ENCODE measurements at places on chromosomes 4 and X. TPM values are rescaled to one million over a fixed set of nuclear protein-coding genes. Genes with fewer than 3 reads are reported as not detected.

- DNase-seq = no peak
- H3K27ac ChIP-seq = no peak within 1 kb of the TSS
- H3K27me3 ChIP-seq = no peaks in the 10 kb centered on the region
- H3K4me3 ChIP-seq = no peak within 1 kb of the TSS
Measured at GRCh38 chrX:154294791-154295574, at the start of gene TEX28. TSS of gene TEX28 (minus strand) at chrX:154295124. CDS start at chrX:154292117, 3,007 bp downstream.

NAA11 gene
- not detected for total RNA-seq

DNA sequence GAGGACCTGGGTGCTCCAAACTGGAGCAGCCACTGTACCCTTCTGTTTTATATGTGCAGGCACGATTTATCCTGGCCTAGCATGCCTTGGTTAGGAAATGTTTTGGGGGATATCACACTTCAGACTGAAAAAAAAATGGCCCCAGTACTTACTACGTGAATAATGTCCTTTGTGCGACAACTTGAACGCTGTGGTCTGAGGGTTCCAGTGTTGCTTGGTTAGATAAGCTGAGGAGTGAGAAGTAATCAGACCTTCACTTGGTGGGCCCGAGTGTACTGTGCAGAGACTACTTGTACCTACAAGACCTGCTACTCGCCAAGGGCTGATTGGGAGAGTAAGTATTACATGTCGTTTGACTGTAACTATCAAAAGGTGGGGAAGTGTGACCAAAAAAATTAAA, 678 bp downstream of the DNAAF6 start:
- H3K36me3 ChIP-seq = no peaks in the 10 kb centered on the region
- H3K27ac ChIP-seq = no peak overlapping the region
- DNase-seq = no peak
- H3K27me3 ChIP-seq = no peaks in the 10 kb centered on the region
- H3K4me3 ChIP-seq = no peak overlapping the region
- peaks cover 6% of the 10 kb centered on the region for H3K4me1 ChIP-seq

SSX3 gene
- not detected for total RNA-seq

DNA sequence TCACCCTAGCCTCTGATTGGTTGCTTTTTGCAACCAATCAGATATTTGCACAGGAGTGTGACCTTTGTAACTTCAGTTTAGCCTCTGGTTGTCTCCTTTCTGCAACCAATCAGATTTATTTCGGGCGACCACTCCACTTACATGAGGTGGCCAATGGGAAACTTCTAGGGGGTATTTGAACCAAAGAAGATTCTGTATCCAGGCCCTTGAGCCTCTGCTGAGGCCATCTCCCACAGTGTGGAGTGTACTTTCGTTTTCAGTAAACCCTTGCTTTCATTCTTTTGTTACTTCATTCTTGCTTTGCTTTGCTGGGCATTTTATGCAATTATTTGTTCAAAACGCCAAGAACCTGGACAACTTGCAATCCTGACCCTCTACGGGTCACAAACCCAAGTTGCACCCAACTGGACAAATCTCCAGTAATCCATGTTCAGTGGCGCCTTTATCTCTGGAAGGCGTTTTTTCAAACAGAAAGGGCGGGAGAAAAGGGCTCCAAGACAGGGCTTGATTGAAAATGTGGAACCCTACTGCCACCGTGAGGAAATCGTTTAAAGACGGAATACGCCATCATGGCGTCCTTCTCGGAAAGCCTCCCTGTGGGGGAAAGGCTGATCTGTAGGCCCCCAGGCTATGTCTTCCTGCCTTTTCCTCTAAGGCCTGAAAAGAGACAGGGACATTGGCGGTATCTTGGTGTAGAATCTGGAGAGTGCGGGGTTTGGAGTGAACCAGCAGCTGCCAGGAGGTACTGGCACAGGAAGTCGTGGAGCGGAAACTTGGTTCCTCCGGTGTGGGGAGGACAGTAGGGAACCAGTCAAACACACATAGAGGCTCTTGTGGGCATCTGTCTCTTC, 184.6 kb downstream of the OR13H1 start:
- no peaks in the 10 kb centered on the region for H3K27me3 ChIP-seq
- H3K4me1 ChIP-seq = no peaks in the 10 kb centered on the region
- no peak for DNase-seq
- H3K36me3 ChIP-seq = no peaks in the 10 kb centered on the region
- no peak overlapping the region for H3K4me3 ChIP-seq

DNA sequence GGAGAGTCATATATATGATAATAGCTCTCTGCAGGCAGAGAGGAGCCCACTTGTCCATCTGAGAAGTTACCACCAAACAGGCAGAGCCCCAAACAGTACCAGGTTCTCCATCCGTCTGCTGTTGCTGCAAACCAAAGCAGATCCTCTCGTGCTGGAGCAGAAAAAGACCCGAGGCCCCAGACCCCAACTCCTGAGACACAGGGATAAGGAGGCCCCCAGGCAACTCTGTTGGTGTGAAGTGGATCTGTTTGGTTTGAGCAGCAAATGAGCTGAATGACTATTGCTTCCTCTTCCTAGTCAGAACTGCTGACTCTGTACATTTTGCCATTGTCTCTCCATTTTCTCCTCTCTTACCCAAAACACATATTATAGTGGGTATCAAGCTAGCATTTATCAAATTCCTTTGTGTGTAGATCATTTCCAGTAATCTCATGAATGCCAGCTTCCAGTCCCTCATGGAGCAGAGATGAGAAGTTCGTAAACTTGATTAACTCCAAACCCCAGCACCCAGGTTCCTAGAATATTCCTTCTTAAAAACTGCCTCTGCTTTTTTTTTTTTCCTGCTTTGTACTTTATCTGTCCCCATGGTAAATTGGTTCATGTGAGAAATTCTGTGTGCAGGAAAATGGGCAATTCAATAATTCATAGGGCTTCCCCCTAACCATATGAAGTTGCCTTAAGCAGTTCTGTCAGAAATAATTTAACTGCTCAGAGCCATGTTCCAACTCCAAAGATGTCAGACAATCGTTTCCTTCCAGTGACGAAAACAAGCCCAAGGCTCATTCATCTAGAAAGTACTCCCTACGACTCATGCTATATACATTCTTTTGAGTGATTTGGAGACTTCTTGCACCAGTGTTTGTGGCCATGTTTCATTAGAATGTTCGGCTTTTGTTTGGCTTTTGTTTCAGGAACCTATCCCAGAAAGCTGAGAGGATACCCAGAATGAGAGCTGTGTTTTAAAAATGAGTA, 98.6 kb upstream of the ATXN3L start:
- no peaks in the 10 kb centered on the region for H3K4me1 ChIP-seq
- DNase-seq = no peak
- H3K4me3 ChIP-seq = no peak overlapping the region
- H3K27ac ChIP-seq = no peak overlapping the region
- H3K36me3 ChIP-seq = no peaks in the 10 kb centered on the region

GRCh38 chrX:41025926-41026701, 59.1 kb upstream of the USP9X start:
- no peak overlapping the region for H3K4me3 ChIP-seq
- DNase-seq = no peak
- H3K27ac ChIP-seq = no peak overlapping the region
- H3K36me3 ChIP-seq = no peaks in the 10 kb centered on the region
- H3K4me1 ChIP-seq = no peaks in the 10 kb centered on the region

PABPC1L2A gene
- not detected for total RNA-seq

DNA sequence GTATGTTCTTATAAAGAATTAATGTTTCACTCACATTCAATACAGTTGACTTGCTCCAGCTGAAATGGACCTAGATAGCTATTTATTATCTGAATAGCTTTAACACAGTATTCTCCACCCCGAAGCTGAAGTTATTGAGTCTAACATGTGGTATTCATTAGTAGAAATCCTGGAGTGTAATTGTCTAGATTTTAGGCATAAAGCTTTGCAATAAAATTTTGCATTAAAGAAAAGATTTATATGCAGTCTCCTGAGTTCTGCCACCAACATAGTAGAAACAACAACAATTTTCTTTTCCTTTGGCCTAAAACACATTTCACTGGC, 90.2 kb upstream of the DCLK2 start:
- H3K36me3 ChIP-seq = no peaks in the 10 kb centered on the region
- H3K27ac ChIP-seq = no peak overlapping the region

GRCh38 chr4:60327651-60328050, 872.5 kb upstream of the ADGRL3 start:
- DNase-seq = no peak
- H3K4me3 ChIP-seq = no peak overlapping the region
- H3K27ac ChIP-seq = no peak overlapping the region
- H3K4me1 ChIP-seq = no peaks in the 10 kb centered on the region

GRCh38 chr4:153140294-153140693, 63.9 kb upstream of the TRIM2 start:
- H3K4me3 ChIP-seq = no peak overlapping the region
- no peak for DNase-seq
- no peak overlapping the region for H3K27ac ChIP-seq
- H3K27me3 ChIP-seq = no peaks in the 10 kb centered on the region

DNA sequence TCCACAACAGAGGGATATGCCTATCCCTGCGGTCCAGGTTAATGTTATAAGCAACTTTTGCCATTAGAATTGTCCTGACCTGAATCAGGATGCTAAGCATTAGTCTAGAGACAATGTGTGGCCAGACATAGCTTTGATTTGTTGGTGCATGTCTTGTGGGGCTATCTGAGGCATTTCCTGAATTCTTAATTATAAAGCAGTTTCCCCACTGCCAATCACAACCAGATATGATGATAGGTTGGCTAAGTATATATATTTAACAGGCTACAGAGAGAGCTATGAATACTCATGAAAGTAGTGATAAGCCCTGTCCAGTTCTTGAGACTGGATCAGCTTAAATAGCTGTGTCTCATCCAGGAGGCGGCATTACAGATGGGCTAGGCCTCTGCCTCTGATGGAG, 37.8 kb upstream of the ZNF81 start:
- no peaks in the 10 kb centered on the region for H3K4me1 ChIP-seq
- no peak for DNase-seq
- no peak overlapping the region for H3K4me3 ChIP-seq
- no peaks in the 10 kb centered on the region for H3K36me3 ChIP-seq
- no peaks in the 10 kb centered on the region for H3K27me3 ChIP-seq

HHIP gene
- total RNA-seq = not detected

DNA sequence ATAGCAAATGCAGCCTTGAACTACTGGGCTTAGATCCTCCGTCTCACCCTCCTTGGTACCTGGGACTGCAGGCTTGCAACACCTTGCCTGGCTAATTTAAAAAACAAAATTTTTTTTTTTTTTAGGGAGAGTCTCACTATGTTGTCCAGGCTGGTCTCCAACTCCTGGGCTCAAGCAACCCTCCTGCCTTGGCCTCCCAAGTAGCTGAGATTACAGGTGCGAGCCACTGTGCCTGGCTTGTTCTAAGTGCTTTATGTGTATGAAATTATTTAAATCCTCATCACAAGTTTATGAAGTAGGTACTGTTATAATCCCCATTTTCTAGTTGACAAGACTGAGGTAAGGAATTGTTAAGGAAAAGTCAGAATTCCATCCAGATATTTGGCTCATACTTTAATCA, 43.0 kb downstream of the CLCN3 start:
- no peaks in the 10 kb centered on the region for H3K27me3 ChIP-seq
- peaks cover 4% of the 10 kb centered on the region for H3K4me1 ChIP-seq
- no peak overlapping the region for H3K4me3 ChIP-seq
- H3K36me3 ChIP-seq = no peaks in the 10 kb centered on the region
- no peak for DNase-seq

FRAS1 gene
- total RNA-seq = not detected

SRPX2 gene
- total RNA-seq = not detected

- no peaks in the 10 kb centered on the region for H3K36me3 ChIP-seq
- no peaks in the 10 kb centered on the region for H3K4me1 ChIP-seq
- no peak within 1 kb of the TSS for H3K27ac ChIP-seq
- no peaks in the 10 kb centered on the region for H3K27me3 ChIP-seq
- DNase-seq = no peak
Measured at GRCh38 chrX:13569479-13570260, at the start of gene EGFL6. TSS of gene EGFL6 (plus strand) at chrX:13569601. CDS start at chrX:13569862, 261 bp downstream.

GRCh38 chrX:40987413-40987812, 97.8 kb upstream of the USP9X start:
- no peaks in the 10 kb centered on the region for H3K27me3 ChIP-seq
- no peaks in the 10 kb centered on the region for H3K36me3 ChIP-seq
- H3K4me3 ChIP-seq = no peak overlapping the region
- no peak for DNase-seq
- H3K4me1 ChIP-seq = no peaks in the 10 kb centered on the region

- no peaks in the 10 kb centered on the region for H3K36me3 ChIP-seq
- H3K4me3 ChIP-seq = no peak overlapping the region
- no peaks in the 10 kb centered on the region for H3K4me1 ChIP-seq
- H3K27me3 ChIP-seq = no peaks in the 10 kb centered on the region
Measured at GRCh38 chr4:186934841-186935443, 211.3 kb upstream of the FAT1 start.

VCX gene
- not detected for total RNA-seq

GRCh38 chr4:121255986-121256750, 92.0 kb upstream of the TNIP3 start:
- H3K27ac ChIP-seq = peak overlapping the region; percentile 68
- peak; percentile 24 for DNase-seq
- no peak overlapping the region for H3K4me3 ChIP-seq
- no peaks in the 10 kb centered on the region for H3K27me3 ChIP-seq
- H3K36me3 ChIP-seq = no peaks in the 10 kb centered on the region

CSN1S1 gene
- not detected for total RNA-seq

- peaks cover 33% of the 10 kb centered on the region for H3K4me1 ChIP-seq
- no peaks in the 10 kb centered on the region for H3K36me3 ChIP-seq
- H3K4me3 ChIP-seq = no peak overlapping the region
- DNase-seq = no peak
- no peak overlapping the region for H3K27ac ChIP-seq
- peaks cover 78% of the 10 kb centered on the region for H3K27me3 ChIP-seq
Measured at GRCh38 chr4:3874028-3874415, 107.8 kb downstream of the ADRA2C start.

DNA sequence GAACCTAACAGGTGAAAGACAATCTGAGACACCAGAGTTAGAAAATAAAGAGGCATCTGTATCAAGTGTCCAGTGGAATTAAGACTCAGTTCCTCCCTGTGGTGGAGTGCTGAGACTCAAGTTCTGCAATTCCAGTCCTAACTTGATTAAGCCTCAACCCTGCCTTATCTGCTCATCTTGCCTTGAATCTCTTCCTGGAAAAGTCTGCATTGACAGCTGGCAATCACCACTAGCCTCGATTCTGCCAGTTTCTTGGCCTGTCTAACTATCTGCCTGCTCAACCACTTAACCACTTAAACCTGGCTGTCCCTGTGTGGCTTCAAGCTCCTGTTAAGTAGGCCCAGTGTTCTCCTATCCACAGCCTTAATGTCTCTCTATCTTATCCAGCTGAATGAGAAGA, 22.4 kb upstream of the NEIL3 start:
- no peak for DNase-seq
- H3K27me3 ChIP-seq = no peaks in the 10 kb centered on the region
- H3K4me1 ChIP-seq = no peaks in the 10 kb centered on the region
- H3K36me3 ChIP-seq = no peaks in the 10 kb centered on the region
- no peak overlapping the region for H3K4me3 ChIP-seq
- H3K27ac ChIP-seq = no peak overlapping the region
